ENCODE measurements at places on chromosomes 5 and 9.

GRCh38 chr9:72065076-72065475 lies 4.7 kb upstream of the C9orf57 start:
- no peak for DNase-seq

DNA sequence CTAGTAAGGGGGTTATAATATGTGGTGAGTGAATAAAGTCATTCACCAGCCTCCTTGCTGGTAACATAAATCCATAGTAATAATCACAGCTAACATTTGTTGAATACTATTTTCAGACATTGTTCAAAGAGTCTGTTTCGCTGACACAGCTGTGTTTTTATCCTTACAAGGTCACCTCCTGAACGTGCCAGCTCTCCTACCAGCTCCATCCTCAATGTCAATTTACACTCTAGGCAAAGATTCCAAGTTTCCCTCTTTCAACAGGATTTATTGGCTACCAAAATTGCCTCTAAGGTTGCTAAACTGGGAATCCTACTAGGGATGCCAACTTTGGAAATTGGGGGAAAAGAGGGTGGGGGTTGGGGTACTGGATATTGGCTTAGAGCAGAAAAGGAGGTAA lies 30.7 kb upstream of the SMC5 start:
- DNase-seq, result no peak

GRCh38 chr5:177233802-177234201 lies 69.7 kb downstream of the RAB24 start:
- no peak for DNase-seq

DNA sequence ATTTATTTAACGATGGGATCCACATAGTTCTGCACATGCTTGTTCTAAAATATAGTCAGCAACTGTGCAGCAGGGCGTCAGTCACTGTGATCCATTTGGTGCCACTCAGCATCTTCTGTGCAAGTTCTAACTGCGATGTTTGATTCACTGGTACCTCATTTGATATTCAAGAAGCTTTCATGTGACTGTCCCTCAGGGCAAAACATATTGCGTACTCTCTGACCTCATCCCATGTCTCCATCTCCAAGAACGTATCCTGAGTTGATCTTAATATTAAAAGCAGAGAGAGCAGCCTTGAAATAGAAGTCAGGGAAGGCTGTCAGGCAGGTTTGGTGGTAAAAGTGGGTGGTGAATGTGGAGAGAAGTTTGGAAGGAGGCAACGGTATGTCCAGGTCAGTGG lies 116.5 kb upstream of the ATP10B start:
- no peak for DNase-seq

GRCh38 chr5:98929710-98930298 lies 997 bp upstream of the CHD1 start:
- DNase-seq, result peak; percentile 10

DNA sequence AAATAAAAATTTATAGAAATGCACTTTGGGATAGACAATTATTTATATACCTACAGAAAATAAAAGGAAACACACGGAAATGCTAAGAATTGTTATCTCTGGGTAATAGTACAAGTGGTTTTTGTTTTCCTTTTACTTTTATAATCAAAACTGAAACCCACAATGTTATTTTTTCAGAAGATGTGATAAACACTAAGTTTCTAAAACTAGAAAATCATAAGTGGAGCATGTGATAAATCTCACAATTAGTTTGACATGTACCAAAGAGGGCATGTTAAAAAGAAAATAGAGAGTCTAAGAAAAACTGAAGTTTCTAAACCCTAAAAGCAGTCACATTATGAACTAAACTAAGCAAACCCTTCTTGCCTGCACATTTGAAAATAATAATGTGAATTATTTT lies 61.1 kb downstream of the OXCT1 start:
- DNase-seq, result no peak

DNA sequence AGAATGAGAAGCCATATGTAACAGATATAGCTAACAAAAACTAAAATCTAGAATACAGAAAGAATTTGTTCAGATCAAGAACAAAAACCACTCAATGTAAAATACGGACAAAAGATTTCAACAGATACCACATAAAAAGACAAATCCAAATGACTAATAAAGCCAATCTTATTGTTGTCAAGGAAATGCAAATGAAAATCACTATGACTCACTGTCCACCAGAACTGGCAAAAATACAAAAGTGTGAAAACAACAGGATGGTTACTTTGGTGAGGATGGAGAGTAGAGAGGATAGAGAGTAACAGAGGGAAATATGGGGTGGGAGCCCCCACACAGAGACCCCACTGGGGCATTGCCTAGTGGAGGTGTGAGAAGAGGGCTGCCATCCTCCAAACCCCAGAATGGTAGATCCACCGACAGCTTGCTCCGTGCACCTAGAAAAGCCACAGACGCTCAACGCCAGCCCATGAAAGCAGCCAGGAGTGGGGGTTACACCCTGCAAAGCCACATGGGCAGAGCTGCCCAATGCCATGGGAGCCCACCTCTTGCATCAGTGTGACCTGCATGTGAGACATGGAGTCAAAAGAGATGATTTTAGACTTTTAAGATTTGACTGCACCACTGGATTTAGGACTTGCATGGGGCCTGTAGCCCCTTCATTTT lies 15.2 kb upstream of the RHOBTB3 start:
- DNase-seq, result no peak

GRCh38 chr9:5579881-5580280 lies 49.0 kb upstream of the RIC1 start:
- DNase-seq, result no peak

DNA sequence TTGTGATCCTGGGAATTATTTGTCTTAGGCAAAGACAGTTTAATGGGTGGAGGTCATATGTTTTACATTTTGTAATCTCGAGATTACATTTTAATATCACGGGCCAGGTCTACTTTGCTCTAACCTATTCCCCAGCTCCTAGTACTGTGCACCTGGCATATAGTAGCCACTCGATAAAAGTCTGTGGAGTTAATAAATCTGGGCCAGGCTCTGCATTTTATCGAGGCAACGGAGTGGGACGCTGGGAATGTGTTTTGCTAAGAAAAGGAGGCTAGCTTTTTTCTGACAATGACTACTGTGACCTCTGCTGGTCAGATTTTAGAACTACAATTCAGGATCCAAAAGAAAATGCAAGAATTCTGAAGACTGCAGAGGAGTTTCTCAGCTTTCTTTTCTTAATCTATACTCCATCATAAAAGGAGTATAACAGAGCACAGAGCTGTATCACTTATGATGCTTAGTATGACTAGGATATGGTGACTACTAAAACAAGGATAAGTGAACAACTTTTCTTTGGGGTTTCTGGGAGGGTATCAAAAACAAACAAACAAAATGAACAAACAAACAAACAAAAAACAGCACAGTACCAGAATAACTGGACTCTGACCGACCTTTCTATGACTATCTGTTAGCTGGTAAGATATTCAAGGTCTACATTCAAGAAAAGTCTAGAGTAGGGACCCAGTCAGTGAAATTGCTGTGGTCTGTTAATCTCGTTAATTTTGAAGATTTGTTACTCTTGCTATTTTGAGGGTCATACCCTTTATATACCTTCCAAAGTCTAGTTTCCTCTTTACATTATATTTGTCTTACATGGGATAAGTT lies 46.1 kb upstream of the CER1 start:
- peak; percentile 34 for DNase-seq

DNA sequence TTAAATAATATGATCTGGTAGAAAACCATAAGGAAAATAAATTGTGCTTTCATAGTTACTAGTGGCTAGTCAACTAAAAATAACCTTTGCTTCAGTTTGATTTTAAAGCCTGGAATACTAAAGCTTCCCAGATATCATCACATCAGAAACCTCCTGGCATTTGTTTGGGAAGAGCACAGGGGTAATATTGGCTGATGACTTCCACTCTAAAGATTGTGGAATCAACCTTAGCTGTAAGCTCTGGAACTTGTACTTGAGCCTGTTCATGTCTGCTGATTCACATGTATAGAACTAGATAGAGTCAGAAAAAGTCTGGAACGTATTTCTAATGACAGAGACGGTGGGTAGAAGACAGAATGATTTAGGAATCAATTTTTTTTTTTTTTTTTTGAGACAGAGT lies 345.0 kb downstream of the CWC27 start:
- no peak for DNase-seq

- no peak for DNase-seq
These were observed 32.3 kb upstream of the TMEM171 start for GRCh38 chr5:73088026-73088425.

DNA sequence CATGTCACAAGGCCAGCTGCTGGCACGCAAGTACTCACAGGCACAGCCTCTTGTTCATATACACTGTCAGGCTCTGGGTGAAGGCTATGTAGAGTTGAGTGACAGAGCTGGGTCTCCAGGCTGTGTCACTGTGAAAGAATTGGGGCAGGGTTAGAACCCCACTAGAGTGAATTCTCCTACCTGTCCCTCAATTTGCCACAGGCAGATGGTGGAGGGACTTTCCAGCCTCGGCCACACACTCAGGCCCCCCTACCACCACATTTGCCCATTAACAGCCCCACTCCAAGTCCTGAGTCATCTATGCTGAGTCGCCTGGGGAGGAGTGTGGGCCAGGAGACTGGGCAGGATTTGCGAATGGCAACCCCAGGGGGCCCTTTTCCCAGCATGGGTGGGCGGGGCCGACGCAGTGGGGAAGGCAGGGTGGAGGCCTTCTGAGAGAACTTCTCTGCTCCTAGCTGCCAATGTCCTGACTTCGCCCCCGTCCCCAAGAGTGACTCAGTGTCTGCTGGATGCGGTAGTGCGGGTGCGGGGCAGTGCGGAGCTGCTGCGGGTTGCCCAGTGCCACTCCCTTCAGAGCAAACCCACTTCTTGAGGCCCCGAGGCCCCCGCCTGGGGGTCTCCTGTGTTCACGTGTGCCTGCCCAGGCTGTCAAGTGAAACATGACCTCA lies 50.3 kb upstream of the PSD2 start:
- peak; percentile 57 for DNase-seq

- peak; percentile 6 for DNase-seq
These were observed 99.9 kb downstream of the PRR16 start for GRCh38 chr5:120564013-120564412.

- no peak for DNase-seq
These were observed 112.2 kb downstream of the ZNF608 start for GRCh38 chr5:124634228-124634739.
